NCI-H526 (cell line): ENCODE measurements at places on chromosomes 7 and 10.

- no peak for DNase-seq
Observed at GRCh38 chr7:43612599-43613589, 30.0 kb downstream of the STK17A start.

DNA sequence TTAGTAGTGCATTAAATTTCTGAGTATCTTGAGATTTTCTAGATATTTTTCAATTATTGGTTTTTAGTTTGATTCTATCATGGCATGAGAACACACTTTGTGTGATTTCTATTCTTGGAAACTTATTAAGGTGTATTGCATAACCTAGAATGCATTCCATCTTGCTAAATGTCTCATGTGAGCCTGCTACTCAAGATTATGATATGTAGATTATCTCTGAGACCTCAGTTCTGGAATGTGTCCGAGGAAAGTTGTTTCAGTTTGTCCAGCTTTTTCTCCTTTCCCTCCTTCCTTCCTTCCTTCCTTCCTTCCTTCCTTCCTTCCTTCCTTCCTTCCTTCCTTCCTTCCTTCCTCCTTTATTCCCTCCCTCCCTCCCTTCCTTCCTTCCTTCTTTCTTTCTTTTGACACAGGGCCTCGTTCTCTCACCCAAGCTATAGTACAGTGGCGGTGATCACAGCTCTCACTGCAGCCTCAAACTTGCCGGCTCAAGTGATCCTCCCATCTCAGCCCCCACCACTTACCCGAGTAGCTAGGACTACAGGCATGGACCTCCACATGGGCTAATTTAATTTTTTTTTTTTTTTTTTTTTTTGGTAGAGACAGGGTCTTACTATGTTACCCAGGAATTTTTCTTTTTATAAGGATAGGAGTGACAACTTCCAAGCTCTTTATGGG is 7.6 kb downstream of the ITPRID1 start:
- DNase-seq, result no peak

GRCh38 chr7:87100326-87100725 is 40.9 kb upstream of the ELAPOR2 start:
- no peak for DNase-seq

DNA sequence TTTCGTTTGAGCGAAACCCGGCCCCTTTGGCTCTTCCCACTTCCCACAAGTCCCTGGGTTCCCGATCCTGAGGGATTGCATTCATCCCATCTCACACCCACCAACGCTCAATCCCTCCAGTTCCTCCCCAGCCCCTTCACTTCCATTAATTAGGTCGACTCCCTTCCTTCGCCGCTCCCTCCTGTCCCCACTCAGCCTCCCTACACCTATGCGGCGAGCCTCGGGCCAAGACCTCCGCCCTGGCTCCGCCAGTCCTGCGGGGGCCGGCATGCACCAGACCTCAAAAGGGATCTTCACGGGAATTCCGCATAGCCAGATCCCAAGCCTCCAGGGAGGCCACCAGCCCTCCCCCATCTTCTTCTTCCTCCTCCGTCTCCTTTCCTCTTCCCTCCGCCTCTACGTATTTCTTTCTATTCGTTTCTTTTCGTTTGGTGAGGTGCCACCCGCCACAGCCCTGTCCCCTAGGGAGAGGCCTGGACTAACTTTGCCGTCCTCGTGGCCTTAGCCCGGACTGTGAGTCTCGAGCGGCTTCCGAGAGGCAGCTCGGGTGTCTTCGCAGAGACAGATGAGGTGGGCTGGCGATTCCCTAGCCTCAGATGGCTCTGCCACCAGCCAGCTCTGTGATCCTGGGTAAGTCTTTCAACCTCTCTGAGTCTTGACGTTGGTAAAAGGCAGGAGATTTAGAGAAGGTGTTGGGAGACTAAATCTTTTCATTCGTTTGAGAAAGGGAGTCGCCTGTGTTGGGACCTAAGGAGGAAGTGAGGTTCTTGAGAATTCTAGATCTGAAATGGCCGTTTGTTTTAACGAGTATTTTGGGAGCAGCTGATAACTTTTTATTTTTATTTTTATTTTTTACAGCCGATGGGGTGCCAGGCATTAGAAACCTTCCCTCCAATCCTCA is 8.1 kb upstream of the LBX1 start:
- no peak for DNase-seq

DNA sequence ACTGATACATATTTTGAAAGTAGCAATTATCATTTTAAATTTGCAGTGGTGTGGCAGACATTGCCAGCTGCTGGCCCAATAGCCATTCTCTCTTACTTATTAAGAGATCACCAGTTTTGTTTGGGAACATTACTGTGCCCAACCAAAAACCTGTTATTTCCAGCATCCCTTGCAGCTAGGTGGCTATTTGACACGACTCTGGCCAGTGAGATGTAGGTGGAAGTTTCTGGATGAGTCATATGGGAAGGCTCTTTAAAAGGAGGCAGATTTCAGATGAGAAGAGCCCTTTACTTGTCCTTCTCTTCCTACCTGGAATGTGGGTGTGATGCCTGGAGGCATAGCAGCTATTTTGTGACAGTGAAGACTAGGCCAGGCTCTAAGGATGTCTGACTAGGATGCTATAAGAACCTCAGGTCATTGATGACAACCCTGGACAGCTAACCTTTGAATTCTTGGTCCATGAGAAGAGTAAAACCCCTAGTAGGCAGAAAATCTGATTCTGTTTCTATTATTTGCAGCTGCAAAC is 77.9 kb downstream of the CARD11 start:
- DNase-seq, result no peak

DNA sequence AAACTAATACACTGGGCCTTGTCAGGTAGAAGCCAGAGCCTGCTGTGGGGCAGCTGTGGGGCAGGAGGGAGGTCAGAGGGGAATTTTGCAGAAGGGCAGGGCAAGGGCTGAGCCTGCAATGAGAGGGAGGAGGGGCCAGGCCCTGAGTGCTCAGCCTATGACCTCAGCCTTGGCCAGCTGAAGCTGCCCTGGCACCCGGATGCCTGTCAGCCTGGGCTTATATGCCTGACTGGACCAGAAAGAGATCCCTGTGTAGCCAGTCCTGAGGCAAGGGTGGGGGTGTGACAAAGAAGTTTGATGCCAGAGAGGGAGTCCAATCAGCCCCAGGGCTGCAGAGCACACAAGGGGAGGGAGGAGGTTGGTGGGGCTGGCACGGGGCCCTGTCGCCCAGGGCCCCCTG is 22.3 kb upstream of the PRRT4 start:
- no peak for DNase-seq

GRCh38 chr7:93980744-93981479 is 23.2 kb downstream of the BET1 start:
- DNase-seq, result no peak

GRCh38 chr10:17453373-17454091 is 863 bp downstream of the ST8SIA6 start:
- DNase-seq, result peak; percentile 32

- no peak for DNase-seq
Observed at GRCh38 chr7:150398108-150398964, 19.2 kb downstream of the ZNF775 start.

GRCh38 chr10:63722537-63722936 is 201.3 kb downstream of the REEP3 start:
- no peak for DNase-seq

GRCh38 chr10:100693821-100694220 is 51.6 kb upstream of the PAX2 start:
- DNase-seq, result no peak

DNA sequence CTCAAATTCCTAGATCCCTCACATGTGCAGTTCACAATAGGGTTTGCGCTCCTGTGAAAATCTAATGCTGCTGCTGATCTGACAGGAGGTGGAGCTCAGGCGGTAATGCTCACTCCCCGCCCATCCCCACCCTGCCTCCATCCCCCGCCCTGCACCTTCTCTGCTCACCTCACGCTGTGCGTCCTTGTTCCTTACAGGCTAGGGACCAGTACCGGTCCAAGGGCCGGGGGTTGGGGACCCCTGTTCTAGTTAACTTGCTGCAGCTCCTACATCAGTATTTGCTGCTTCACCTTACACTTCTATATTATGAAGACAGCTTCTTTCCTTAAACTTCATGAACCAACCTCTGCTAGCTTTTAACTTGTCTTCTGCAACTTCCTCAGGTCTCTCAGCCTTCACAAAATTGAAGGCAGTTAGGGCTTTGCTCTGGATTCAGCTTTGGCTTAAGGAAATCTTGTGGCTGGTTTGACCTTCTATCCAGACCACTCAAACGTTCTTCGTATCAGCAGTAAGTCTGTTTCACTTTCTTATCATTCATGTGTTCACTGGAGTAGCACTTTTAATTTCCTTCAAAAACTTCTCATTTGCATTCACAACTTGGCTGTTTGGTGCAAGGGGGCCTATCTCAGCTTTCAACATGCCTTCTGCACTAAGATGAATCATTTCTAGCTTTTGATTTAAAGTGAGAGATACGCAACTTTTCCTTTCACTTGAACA is 1.7 kb upstream of the TNKS2 start:
- DNase-seq, result peak; percentile 7

DNA sequence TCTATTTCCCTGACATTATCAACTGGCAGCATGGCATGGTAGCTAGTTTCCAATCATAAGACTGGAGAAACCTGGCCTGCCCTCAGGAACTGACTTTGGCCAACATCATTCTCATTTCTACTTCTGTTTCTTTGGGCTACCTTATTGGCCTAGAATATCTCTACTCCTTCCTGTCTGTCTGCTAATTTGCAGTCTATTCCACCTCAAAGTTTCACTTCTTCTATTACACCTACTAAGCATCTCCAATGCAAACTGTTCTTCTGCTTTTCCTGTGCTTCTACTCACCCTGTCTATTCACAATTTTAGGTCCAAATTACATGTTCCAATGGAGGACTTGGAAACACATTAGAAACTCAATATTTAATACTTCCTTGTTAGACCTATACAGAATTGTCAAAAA is 65.6 kb downstream of the ZNF503 start:
- no peak for DNase-seq

- no peak for DNase-seq
Observed at GRCh38 chr10:113980408-113981087, 63.1 kb upstream of the ADRB1 start.

DNA sequence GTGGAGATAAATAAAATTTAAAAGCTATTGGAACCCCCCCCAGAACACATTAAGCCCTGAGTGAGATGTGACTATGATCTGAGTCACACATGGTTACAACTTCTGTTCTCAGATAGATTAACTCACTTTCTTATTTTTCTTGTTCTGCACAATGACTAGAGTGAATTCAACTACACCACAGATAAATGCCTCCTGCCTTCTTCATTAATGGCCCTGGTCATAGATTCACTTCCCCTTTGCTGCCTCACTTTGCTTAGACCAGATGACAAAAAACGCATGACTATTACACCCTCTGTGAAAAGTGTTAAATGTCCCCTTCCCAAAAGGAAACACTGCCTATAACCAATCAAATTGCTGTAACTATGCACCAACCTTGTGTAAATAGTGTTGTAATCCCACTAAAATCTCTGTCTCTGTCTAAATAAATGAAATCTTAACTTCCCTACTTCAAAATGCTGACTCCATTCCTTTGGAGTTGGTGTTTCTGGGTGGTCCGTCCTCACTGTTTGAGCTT is 49.4 kb downstream of the AKR1D1 start:
- DNase-seq, result no peak

- DNase-seq, result no peak
Observed at GRCh38 chr7:27690649-27691048, 28.0 kb upstream of the HIBADH start.

GRCh38 chr7:149028346-149029109 is at the start of gene PDIA4:
TSS of gene PDIA4 (minus strand) at chr7:149028505. CDS start at chr7:149028408, 97 bp downstream.
- peak; percentile 100 for DNase-seq

- DNase-seq, result no peak
Observed at GRCh38 chr7:117217106-117218035, 105.5 kb downstream of the WNT2 start.

- DNase-seq, result no peak
Observed at GRCh38 chr7:30954914-30955313, 8.8 kb upstream of the GHRHR start.

GRCh38 chr10:84117686-84118394 is 21.5 kb upstream of the GHITM start:
- DNase-seq, result no peak

- no peak for DNase-seq
Observed at GRCh38 chr7:93860261-93860660, 30.3 kb downstream of the TFPI2 start.

- DNase-seq, result no peak
Observed at GRCh38 chr7:123724817-123725253, 24.0 kb downstream of the WASL start.

- DNase-seq, result no peak
Observed at GRCh38 chr7:14403587-14403986, 414.1 kb upstream of the ETV1 start.

- DNase-seq, result no peak
Observed at GRCh38 chr10:46074196-46074946, 28.3 kb upstream of the MSMB start.

DNA sequence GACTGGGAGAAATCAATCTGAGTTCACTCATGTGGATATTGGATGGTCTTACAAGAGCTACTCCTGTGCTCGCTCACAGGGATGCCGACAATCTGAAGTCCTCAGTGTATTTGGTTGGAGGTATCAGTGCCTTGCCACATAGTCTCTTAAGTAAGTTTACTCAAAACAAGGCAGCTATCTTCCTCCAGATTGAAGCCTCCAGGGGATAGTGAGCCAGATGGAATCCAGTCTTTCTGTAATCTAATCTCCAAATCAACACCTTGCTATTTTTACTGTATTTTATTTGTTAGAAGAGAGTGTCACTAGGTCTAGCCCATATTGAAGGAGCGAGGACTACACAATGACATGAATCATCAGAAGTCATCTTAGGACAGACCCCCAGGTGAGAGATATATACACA is 456.6 kb upstream of the POT1 start:
- DNase-seq, result no peak

DNA sequence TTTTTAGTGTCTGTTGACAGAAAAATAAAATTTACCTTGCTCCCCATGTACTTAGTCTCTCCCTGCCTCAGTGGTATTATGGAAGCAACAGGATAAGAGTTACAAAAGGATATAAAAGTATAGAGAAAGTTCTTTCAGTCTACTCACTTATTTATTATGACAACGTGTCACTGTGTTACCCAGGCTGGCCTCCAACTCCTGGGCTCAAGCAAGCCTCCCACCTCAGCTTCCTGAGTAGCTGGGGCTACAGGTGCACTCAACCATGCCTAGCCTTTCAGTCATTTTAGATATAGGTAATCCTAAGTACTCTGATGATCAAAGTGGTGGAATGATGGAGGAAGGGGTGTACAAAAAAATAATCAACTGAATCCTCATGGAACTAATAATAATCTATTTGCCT is 215.2 kb upstream of the MKLN1 start:
- no peak for DNase-seq

GRCh38 chr7:113320419-113320818 is 202.1 kb upstream of the SMIM30 start:
- no peak for DNase-seq

- DNase-seq, result no peak
Observed at GRCh38 chr7:39547336-39547735, 18.9 kb upstream of the YAE1 start.

DNA sequence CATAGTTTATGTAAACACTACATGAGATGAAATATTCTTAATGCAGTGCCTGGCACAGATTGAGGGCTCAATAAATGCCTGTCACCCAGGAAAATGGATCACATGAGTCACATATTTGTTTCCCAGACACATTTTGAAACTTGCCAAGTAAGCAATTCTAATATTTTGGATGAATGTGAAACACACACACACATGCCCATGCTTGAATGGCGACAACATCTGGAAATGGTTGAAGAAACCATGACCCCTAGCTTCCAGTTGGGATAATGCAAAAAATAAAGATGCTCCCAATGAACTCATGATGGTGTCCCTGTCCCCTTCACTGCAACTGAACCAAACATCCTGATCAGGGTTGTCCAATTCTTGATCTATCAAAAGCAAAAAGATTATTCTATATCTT is 797.3 kb downstream of the XPNPEP1 start:
- DNase-seq, result no peak
